ENCODE measurements at places on chromosomes 6 and 20.

DNA sequence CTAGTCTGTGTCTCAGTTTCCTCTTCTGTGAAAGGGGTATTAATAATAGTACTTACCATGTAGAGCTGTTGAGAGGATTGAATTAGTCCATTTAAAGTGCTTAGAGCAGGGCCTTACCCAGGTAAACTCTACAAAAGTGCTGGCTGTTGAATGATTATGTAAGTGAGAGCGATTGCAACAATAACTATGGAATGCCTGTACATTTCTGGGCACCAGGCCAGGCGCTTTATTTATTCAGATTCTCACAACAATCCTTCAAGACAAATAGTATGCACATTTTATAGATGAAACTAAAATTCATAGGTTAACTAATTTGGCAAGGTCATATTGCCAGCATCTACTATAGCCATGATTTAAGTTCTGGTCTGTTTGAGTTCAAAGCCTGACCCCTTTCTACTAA, 78.3 kb upstream of the MMS22L start:
- DNase-seq: no peak

- DNase-seq: no peak
Observed at GRCh38 chr6:14108571-14109410, 8.8 kb upstream of the CD83 start.

DNA sequence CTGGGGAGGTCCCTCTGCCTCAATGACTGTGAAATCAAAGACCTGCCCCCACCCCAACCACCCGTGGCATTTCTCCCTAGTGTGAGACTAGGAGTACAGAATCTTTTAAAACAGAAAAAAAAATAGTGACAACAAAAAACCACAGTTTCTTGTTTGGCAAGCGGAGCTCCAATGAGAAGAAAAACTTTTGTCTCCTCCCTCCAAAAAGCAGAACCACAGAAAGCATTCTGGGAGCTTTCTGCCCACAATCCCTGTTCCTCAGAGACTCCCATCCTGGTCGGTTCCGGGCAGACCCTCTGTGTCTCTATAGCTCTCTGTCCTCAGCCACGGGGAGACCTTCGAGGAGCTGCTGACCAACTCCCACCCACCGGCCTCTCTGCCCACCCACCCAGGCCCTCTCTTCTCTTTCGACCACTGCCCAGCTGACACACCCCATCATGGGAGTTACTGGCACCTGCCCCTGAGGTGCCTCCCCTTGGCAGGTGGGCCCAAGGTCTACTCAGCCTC, 4.9 kb downstream of the PREX1 start:
- no peak for DNase-seq

- DNase-seq: no peak
Observed at GRCh38 chr6:161265975-161266374, 7.9 kb downstream of the AGPAT4 start.

DNA sequence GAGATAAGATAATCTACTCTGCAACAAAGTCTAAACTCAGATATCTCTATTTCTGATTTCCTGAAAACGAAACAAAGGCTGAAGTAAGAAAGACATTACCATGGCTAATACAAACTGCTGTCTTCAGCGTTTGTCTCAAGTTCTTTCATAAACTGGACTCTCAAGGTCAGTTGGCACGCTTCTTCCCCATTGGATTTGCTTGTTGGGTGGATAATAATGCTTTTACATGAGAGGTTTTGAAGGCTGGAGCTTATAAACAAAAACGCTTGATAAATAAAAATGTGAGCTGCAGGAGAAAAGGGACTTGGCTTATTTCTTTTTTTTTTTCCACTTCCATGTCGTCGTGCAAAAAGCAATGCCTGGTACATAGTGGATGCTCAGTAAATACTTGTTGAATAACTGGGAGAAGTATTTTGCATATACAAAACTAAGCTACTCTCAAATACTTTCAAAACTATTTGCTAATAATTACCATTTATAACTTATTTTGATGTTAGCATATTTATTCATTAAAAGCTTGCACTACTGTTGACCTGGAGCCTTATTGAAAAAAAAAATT, 65.7 kb upstream of the EEF1A1 start:
- no peak for DNase-seq

DNA sequence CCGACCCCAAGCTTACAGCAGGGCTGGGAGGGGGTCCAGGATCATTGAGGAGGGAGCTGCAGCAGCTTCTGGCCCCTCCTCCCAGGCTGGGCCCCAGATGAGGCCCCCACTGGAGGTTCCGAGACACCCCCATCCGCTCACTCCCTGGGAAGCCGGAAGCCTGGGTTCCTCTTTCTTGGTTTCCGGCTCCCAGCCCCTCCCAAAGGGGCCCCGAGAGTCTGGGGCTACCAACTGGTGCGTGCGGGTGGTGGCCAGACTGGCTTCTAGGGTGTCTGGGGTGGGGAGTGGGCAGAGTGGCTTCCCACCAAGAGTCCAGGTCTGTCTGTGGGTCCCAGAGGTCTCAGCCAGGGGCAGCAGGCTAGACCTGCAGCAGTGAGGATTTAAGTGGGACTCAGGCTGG, 2.2 kb downstream of the RGS19 start:
- peak; percentile 29 for DNase-seq

DNA sequence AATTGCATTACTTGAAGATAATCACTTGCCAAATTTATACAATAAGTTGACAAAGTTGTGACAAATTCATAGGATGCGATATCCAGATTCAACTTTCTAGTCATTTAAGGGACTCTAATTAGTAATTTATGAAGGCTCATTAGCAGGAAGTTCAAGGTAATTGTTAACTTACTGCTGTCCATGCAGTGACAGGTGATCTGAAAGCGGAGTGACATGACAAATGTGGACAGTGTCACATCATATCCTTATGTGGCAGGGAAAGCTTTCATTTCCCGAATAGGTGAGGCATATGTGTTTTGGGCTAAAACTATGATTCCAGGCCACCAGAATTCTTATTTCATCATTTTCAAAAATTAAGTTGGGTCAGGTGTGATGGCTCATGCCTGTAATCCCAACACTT, 115.9 kb upstream of the BMP2 start:
- no peak for DNase-seq

DNA sequence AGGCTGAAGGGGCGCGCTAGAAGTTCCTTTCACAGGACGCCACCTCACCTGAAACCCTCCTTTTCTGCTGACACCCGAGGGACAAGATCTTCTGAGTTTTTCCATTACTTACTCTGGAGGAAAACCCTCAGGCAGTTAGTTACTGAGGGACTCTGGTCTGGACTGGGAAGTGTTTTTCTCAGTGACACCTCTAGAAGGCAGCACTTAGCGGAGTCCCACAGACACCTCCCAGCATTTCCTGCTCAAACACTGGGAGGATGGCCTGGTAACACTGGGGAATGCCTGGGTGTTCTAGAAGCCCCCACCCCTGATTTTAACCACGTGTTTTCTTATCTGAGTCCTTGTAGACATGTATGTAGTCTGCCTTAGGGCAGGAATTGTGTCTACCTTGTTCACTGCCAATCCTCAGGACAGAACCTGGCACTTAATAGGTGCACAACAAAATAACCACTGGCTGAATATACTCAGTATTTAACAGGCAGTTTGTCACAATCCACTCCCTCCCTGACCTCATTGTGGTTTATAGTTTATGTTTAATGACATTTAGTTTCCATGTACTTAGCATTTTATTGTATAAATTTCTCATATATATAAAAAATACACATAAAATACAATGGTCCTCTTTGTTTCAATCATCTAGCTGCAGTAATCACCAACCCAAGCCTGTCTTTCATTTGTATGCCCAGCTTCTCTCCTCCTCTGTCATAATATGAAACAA, 4.8 kb downstream of the GSTA3 start:
- no peak for DNase-seq

DNA sequence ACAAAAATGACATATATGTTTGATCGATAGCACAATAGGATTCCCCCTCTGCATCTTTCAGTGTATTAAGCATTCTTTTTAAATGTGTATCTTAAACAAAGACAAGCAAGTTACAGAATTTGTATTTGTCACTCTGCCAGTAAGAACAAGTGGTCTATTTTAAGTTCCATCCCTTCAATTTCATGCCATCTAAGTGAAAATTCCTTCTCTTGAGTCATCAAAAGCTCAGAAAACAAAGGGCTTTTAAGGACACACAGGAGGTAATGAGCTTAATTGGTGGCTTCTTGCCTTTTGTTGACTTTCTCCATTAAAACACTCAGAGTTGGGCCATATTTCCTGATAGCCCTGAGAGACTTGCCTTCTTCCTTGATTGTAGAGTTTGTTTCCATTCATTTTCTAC, 547.8 kb downstream of the TENT5A start:
- DNase-seq: no peak

DNA sequence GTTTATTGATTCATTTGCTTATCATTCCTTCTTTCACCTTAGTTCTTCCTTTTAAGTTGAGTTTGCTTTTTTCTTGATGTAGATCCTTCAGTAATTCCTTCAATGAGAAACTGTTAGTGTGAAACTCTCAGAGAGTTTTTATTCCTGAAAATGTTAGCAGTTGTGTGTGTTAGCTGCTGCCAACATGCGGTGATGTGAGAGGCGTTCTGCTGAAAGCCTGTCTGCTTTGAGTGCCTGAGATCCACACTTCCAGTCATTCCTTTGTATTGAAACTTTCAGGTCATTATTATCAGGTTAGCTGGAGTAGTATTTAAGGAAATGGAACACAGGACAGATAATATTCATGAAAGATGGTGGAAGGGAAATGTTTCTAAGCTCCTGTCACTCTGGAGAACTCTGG, 70.0 kb upstream of the SUPT3H start:
- no peak for DNase-seq

- no peak for DNase-seq
Observed at GRCh38 chr20:61986762-61987321, 78.8 kb downstream of the TAF4 start.

DNA sequence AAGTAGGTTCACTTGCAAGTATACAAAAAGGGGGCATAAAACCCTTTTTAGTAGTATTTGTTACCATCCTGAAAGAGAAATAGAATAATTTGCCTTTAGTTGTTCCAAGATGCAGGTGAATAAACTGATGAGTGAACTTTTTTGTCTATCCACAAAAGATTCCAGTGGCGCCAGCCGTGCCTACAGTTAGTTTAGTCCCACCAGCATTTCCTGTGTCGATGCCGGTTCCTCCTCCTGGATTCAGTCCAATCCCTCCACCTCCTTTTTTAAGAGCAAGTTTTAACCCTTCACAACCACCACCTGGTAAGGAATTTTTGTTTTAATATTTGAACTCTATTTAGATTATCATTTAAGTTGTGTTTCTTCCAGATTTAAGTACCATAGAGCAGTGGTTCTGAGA, 90.9 kb downstream of the SCAF8 start:
- DNase-seq: no peak

DNA sequence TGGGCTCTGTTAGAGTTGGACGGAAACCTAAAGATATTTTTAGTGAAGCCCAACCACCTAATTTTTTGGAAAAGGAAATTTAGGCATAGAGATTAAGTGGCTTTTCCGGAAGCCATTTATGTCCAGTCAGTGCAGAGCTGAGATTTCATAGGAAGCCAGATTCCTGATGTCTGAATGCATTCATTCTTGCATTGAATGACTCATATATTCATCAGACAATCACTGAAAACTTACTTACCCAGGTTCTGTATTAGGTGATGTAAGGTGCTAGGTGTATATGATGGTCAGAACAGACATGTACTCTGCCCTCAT, 4.1 kb downstream of the SH3BGRL2 start:
- no peak for DNase-seq

DNA sequence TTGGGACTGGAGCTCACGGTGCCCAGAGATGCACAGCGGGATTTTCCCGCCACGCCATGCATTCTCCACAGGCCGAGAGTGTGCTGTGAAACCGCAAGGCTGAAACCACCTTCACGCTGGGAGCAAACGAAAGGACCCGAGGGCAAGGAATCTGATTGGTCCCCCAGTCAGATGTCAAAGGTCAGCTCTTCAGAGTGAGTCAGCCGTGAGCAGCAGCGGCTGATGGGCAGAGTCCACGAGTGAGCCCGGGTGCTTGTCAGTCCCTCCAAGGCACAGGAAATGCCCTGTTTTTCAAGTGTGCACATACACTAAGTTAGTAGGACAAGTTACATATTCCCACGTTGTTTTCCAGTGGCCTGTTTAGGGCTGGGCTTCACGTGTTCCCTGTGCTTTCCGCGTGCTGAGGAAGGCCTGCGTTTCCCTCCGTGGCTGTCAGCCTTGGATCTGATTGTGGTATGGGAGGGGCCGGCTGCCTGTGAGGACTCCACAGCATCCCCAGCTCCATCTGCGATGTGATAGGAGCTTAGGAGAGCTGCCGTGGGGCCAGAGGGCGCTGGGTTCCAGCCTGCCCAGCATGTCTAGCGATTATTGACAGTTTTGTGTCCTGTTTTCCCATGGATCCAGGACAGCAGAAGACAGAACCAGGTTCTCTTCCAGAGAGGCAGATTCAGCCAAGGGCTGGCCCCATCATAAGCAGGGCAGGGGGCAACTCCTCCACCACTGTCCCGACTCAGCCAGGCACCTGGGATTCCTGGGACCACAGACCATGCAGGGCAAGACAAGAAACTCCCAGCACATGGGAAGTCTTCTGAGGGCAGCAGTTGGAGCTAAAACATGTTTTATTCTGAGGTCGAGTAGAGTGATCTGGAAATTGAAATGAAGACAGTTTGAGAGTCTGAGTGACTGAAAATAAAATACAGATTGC, 38.2 kb upstream of the FRMD1 start:
- no peak for DNase-seq

GRCh38 chr6:92147246-92147645, 1272.1 kb downstream of the EPHA7 start:
- no peak for DNase-seq

GRCh38 chr6:43762966-43763695, 6.9 kb upstream of the VEGFA start:
- no peak for DNase-seq

DNA sequence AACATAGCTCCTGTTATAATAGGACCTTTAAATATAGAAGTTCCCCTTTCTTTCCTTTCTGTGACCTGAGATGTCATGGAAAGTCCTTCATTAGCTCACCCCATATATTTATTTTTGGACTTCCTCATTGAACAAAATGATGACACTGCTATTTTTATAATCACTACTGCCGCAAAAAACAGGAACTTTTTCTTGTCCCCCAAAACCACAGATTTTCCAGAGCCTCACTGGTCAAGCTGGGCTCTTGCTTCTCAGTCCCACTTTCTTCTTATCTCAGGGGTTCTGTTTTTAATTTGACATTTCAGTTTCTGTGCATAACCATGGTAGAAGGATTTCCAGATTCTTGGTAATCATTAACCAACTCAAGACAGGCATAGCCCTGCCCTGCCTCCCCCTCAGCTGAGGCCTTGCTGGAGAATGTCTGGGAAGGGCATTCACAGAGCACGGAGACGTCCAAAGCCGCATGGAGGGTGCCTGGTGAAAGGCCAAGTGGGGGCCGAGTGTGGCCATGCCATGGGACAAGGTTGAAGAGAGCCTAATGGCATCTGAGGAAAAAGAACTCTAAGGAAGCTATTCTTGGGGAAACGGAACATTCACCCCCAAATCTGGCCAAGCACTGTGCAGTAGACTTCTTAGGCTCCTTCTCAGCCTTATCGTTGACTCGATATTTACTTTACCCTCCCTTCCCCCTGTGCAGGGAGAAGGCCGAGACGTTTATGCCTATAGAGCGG, 73.7 kb downstream of the EDN1 start:
- DNase-seq: no peak

DNA sequence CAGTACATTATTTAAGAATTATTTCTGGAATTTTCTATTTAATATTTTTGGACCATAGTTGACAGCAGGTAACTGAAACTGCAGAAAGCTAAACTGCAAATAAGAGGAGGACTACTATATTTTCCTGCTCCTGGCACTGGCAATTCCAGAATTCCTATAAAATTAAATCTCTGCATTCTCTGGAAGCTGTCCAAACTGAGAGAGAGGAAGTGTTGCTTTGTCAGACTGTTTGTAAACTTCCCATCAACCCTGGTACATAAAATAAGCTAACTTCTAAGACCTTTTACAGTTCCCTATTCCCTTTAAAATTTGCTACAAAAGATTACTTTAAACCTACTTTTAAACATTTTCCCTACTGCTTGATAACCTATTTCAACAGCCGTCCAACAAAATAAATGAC, 196.1 kb upstream of the RUNX2 start:
- DNase-seq: no peak
